ENCODE measurements at places on chromosomes 12 and 14.

- no peak for DNase-seq
Measured at GRCh38 chr14:88029500-88029899, 24.6 kb downstream of the GPR65 start.

DNA sequence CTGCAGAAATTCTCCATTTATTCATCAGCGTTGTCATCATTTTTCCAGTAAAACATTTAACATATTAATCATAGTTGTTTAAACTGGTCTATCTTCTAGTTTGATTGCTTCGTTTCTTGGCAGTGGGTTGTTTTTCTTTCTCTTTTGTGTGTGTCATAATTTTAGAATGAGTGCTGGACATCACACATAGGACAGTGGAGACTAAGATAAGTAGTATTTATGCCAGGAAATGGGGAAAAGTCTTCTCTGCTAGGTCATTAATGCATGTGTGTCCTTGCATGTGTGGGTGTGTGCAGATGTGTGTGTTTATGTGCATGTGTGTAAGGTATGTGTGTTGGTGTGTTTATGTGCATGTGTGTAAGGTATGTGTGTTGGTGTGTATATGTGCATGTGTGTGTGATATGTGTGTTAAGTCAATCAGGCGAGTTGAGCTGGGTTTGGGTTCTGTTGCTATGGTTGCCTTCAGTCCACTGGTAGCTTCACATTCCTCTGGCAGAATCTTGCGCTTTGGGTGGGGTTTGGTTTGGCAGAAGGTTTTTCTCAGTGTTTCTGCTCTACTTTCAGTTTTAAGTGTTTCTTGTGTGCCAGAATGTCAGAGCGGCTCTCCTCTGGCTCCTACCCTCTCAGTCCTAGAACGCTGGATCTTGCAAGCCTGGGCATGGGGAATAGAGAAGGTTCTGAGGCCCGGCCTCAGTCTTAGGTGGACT is 7.8 kb upstream of the ADGRD1 start:
- no peak for DNase-seq

DNA sequence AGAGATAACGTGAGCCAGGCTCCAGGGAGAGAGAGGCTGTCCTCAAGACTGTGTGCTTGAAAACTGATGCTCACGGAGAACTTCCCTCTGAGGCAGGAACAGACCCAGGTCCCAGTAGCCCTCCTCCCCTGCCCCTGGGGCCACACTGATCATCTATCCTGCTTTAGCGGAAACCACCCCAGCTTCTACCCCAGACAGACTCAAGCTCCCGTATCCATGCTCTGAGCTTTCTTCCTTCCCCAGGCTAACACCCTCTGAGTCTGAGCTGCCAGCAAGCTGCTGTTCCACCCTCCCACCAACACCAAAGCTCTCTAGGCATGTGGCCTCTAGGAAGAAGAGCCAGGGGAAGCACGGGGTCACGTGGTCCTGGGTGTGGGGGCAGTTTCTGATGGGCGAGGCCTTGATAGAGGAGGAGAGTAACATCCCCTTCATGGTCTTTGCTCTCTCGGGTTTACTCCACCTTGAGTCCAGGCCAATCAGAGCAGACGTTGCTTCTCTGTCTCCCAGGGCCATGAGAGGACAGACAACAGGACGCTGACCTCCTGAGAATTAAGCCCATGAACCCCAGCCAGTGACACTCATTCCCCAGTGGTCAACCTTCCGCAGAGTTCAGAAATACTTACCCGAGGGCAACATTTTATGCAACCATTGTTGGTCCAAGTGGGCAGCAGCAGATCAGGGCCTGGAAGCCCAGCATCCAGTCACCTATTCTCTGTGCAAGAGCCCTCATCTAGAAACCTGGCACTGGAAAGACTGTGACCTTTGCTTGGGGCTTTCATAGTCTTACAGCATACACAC is 1.4 kb downstream of the PCK2 start:
- peak; percentile 97 for DNase-seq

GRCh38 chr14:66641861-66642635 is 134.1 kb downstream of the GPHN start:
- DNase-seq: no peak

DNA sequence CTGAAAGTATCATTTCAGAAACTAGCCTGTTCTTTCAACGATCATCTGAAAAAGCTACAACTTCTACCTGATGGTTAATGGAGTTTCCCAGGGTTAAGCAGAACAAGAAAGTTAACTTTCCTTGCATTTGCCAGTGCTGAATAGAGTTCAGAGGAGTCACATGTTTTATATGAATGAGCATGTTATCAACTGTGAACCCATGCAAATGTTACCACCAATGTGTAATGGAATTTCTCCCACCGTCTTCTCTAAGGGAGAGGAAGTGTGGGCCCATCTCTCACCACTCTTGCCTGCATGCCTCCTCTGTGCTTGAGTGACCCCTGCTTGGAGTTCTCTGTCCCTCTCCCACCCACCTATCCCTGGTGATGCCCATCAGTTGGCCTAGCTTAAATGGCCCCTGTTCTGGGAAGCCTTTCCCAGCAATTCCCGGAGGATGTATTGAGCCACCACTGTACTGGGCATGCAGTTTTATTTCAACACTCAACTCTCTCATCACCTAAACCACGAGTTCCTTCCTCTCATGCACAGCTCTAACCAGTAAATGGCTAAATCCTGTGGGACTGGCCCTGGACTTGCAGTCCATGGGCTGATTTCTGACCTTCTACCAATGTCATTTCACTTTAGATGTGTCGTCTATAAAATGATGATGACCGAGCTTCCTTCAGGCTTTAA is 159.8 kb downstream of the RPAP3 start:
- DNase-seq: no peak

DNA sequence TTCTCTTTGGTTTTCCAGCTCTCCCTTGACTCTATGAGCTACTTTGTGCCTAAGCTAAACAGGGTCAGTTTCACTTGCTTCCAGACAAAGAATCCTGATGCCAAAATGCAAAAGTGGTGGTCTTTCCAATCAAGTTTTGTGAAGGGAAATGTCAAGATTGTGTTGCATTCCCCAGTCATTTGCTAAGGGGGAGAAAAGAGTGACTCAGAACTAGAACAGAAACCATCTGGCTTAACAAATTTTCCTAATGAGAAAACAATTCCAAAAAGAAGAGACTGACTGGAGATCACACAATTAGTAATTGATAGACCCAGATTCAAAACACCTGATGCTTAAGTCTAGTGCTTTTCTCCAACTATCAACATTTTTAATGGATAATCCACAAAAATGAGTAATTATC is 235.1 kb upstream of the DIO2 start:
- DNase-seq: no peak

DNA sequence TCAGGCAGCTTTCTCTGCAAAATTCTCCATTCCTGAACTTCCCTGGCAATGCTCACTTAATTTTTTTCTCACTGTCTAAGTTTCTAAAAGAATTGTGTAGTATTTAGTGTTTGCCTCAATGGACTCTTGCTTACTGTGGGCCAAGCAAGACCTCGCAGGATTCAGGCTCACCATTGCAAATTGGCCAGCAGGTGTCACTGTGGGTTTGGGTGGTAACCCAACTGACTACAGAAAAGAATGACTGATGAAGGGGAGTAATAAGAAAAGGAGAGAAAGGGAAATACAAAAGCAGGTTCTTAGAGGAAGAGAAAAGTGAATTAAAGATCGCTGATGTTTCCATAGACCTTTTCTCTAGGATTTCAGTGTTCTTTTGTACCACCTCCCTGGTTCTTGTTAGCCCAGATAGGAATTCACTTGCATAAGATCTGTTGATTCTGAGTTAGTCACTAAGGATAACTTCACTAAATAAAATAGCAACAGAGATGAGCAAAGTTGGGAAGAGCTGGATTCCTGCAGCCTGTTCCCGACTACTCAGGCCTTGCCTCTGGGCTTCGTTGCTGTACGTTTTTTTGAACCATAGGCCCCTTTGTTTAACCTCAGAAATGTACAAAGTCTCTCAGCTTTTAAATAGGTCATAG is 386.5 kb upstream of the DDHD1 start:
- peak; percentile 65 for DNase-seq

DNA sequence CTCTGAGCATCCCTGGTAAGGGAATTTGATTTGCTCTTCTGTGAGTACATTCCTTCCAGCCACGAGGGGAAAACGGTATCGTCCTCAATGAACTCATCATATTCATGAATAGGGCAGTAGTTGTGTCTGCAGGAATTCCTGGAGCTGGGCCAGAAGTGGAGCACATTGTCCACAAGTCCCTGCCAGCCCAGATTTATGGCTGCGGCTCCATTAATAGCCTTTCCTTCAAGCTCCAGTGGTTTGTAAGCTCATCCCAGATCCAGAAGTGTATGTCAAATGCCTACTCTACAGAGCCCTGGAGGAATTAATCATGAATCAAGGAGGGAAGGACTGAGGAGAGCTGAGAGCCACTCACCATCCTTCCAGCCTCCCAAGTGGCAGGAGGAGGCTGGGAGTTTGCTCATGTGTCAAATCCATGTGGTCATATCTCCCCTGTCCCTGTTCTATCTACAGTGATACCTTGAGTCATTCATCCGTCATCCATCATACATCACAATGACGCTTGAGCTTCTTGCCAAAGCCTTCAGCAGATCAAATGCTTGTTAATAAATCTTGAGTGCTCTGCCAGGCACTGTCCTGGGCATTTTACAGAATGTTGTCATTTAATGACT is 65.5 kb downstream of the SVOP start:
- DNase-seq: no peak

DNA sequence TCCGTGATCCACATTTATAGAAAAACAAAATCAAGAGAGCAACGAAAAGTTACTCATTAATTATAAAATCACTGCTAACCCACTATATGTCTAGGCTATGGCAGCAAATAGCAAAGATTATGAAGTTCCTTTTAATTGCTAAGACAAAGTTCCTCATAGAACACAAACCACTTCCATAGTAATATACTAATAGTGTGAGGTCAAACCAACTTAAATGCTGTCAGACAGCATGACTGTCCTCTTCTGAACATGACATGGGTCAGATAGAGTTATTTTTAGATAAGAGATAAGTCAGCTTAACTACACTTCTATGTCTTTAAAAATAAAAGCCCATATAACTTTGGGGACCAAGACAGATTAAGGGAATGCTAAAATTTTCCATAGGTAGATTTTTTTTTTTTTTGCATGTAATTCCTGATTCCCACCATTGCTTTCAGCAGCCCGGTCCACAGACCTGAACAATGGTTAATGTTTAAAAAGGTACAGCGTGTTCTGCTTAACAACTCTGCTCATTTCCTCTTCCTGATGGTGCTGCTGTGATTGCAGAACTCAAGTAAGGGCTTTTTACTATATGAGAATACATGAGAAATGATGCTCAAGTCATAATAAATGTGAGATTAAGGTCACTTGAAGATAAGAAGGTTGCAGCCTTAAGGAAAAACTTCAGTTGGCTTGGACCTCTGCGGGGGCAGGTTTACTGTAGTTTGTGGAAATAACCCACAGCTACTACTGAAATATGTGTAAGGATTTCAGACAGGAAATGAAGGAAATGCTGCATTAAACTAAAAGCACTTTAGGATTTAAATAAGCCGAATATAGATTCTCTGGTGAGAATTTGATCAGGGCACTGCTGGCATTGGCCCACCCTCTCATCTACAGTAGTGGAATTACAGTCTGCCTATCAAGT is 37.7 kb upstream of the DUSP6 start:
- DNase-seq: no peak

DNA sequence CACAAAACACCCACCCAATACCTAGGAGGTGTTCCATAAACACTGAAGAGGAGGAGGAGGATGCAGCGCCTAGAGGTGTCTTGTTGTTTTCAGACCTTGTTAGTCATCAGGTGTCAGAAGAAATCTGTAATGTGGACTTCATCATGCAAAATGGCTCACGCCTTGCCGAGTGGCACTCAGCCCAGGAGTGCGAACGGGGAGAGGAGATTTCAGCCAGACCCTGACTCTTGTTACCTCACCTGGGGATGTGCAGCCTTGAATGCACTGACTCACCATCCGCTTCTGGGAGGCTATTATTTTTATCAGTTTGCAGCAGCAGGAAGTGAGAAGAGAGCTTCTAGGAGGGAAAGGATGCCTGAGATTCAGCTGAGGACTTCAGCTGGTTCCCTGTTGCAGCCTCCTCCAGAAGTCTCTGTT is 48.2 kb upstream of the PLXNC1 start:
- no peak for DNase-seq

- DNase-seq: no peak
Measured at GRCh38 chr14:27079716-27080115, 481.9 kb upstream of the NOVA1 start.

GRCh38 chr14:95156161-95157047 is 925 bp downstream of the DICER1 start:
- peak; percentile 64 for DNase-seq

DNA sequence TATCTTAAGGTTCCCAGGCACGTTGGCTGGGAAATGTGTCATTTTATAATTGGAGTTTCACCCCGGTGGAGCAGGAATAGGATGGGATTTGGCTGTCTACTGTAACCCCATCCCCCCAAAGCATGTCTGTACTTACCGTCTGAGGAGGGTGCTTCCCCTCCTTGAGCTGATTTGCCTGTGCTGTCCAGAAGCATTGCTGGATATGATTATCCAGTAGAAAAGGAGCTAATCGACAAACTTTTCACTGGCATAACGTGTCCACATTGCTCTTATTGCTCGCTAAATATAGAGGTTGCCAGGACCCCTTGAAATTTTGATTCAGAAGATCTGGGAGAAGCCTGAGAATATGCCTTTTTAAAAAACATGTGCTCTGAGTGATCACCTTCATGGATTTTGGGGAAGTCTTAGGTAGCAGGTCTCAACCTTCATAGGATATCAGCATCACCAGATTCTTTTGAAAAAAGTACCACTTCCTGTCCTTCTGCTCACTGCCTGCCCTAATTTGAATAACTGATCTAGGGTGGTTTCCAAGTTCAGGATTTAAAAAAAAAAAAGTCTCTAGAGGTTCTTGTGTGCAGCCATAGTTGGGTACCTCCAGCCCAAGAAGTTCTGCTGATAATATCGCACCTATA is 80.4 kb upstream of the KCNA1 start:
- DNase-seq: no peak

DNA sequence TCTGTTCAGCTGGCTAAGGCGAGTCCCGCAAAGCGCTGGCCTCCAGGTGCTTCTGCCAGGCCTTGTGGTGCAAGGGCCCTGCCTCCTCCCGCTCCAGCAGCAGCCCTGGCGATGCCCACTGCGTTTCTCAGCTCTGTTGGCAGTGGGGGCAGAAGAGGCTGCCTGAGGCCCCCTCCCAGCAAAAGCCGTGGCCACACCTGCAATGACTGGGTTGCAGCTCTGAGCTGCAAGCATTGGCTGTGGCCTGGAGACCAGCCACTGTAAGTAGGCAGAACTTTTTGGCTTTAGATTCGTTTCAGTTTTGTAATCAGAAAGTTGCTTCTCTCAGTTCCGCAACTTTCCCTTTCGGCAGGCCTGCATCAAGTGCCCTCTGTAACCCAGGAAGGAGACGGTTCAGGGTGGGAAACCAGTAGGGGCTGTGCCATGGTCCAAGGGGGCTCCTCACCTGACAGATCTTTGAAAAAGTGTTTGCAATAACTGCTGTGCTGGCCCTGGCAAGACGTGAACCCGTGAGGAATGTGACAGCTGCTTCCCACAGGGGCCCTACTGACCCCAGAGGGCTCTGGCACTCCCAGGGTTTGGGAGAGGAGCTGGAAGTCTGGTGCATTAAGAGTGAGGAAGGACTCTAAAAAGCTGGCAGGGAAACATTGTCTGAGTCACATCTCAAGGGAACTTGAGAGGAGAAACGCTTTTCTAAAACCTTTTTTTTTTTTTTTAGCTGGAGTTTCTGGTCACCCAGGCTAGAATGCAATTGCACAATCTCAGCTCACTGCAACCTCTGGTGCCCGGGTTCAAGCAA is 54.5 kb upstream of the MAX start:
- peak; percentile 48 for DNase-seq

GRCh38 chr12:71157601-71158233 is at the start of gene TSPAN8:
TSPAN8 (minus strand) TSS chr12:71157999; CDS start chr12:71157678, 321 bp downstream.
- DNase-seq: no peak
